Activated B cell treated with CpG ODN at 0.5 μM for 24 hours (primary cell): ENCODE measurements at places on chromosomes 6 and 20. TPM values are rescaled to one million over a fixed set of nuclear protein-coding genes. Genes with fewer than 3 reads are reported as not detected.

RIMS1 gene
- total RNA-seq = not detected in 2 replicates

SCGN gene
- not detected in 2 replicates for total RNA-seq

GRCh38 chr6:108714101-108714765 is 134.0 kb upstream of the ARMC2 start:
- H3K4me3 ChIP-seq = no peak overlapping the region
- peaks cover 14% of the 10 kb centered on the region for H3K27me3 ChIP-seq
- no peak overlapping the region for H3K27ac ChIP-seq
- no peaks in the 10 kb centered on the region for H3K4me1 ChIP-seq
- H3K36me3 ChIP-seq = no peaks in the 10 kb centered on the region

DNA sequence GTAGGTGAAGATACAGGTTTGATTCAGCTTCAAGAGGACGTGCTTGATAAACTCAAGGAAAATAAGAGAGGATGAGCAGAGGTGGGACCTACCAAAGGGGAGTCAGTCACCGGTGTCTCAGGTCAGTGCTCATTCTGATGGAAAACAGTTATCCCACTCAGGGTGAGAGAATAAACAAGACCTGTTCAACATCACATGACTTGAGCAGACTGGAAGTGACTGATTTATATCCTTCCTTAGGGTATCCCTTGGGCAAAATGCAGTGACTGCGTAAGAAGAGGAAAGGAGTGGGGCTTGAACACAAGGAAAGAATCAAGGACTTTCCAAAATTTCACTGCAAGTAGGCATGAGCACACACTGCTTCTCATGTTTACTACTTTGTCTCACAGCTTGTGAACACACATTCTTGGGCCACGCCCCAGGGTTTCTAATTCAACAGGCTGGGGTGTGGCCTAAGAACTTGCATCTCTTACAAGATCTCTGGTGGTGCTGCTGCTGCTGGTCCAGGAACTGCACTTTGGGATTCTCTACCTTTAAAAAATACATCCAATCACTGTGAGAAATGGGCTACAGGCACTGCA is 11.6 kb downstream of the CST3 start:
- no peak overlapping the region for H3K27ac ChIP-seq
- H3K36me3 ChIP-seq = no peaks in the 10 kb centered on the region
- H3K4me3 ChIP-seq = no peak overlapping the region

DNA sequence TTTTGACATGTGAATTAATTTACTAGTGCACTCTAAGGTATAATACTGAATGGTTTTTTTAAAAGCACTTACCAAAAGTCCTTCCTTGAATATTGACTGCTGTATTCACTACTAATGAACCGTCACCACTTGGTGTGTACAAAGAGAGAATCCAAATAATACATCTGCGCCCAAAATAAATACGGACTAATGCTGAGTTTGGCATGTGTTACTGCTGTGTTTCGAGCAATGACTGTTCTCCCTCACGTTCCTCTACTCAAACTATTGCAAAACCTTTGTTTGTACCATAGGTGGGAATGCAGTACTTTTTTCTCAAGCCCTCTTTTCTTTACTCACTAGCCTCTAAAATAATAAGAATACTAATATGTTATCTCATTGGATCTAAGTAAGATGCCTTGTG is 305.5 kb downstream of the QKI start:
- H3K27me3 ChIP-seq = no peaks in the 10 kb centered on the region
- no peak overlapping the region for H3K4me3 ChIP-seq
- peaks cover 57% of the 10 kb centered on the region for H3K4me1 ChIP-seq
- H3K36me3 ChIP-seq = no peaks in the 10 kb centered on the region

- peaks cover 30% of the 10 kb centered on the region for H3K4me1 ChIP-seq
- H3K27me3 ChIP-seq = no peaks in the 10 kb centered on the region
- no peak overlapping the region for H3K27ac ChIP-seq
- H3K36me3 ChIP-seq = peaks cover 24% of the 10 kb centered on the region
- H3K4me3 ChIP-seq = no peak overlapping the region
- no peak for DNase-seq
Measured at GRCh38 chr20:59018817-59019216, 412 bp upstream of the TUBB1 start.

- H3K4me3 ChIP-seq = no peak overlapping the region
- no peaks in the 10 kb centered on the region for H3K4me1 ChIP-seq
- H3K27ac ChIP-seq = no peak overlapping the region
- H3K36me3 ChIP-seq = no peaks in the 10 kb centered on the region
Measured at GRCh38 chr6:75412969-75413662, 80.5 kb downstream of the FILIP1 start.

ANKRD60 gene
- not detected in 2 replicates for total RNA-seq

ACOT13 gene
- total RNA-seq = 12.0 and 13.8 TPM in 2 replicates

DNA sequence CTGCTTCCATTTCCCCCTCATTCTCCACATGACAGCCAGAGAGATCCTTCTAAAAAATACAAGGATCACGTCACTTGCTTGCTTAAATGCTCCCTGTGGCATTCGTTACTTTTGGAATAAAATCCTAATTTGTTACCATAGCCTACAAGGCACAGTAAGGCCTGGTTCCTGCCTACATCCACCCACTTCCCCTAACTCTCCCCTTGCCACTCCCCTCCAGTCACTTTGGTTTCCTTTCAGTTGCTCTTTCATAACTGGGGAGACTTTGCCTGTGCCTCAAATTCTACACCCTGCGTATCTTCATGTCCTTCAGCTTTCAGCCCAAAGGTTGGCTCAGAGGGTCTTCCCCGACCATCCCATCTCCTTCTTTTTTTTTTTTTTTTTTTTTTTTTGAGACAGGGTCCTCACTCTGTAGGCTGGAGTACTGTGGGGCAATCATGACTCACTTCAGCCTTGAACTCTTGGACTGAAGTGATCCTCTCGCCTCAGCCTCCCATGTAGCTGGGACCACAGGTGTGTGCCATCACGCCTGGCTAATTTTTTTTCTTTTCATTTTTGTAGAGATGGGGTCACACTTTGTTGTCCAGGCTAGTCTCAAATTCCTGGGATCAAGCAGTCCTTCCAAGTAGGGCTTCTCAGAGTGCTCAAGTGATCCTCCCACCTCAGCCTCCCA is 12.5 kb downstream of the ID1 start:
- H3K4me1 ChIP-seq = peaks cover 30% of the 10 kb centered on the region
- H3K27ac ChIP-seq = no peak overlapping the region
- H3K4me3 ChIP-seq = no peak overlapping the region
- H3K27me3 ChIP-seq = peaks cover 2% of the 10 kb centered on the region
- no peaks in the 10 kb centered on the region for H3K36me3 ChIP-seq

- H3K4me3 ChIP-seq = no peak overlapping the region
- DNase-seq = no peak
- H3K36me3 ChIP-seq = no peaks in the 10 kb centered on the region
- H3K4me1 ChIP-seq = no peaks in the 10 kb centered on the region
Measured at GRCh38 chr20:33933469-33933909, 60.2 kb upstream of the RALY start.

GRCh38 chr20:57034001-57034400 is 232.4 kb downstream of the BMP7 start:
- H3K27ac ChIP-seq = no peak overlapping the region
- DNase-seq = no peak
- H3K4me3 ChIP-seq = no peak overlapping the region
- H3K4me1 ChIP-seq = no peaks in the 10 kb centered on the region
- H3K36me3 ChIP-seq = no peaks in the 10 kb centered on the region

DNA sequence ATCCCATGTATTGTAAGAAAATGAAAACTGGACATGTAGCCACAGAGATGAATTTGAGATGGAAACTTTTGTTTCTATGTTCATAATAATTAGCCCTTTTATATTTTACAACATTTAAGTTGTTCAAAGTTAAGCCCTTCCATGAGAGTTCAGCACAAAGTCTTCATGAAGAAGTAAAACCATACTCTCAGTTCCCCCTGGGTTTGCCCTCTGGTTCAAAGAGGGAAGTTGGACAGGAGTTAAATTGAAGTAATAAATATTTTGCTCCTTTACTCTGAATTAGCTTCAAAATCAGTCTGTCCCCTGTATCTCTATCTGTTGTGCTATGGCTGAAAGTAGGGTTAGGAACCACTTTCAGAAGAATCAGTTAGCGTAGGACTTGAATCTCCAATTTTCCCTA is 31.1 kb downstream of the PHACTR2 start:
- H3K27ac ChIP-seq = no peak overlapping the region
- no peak overlapping the region for H3K4me3 ChIP-seq
- H3K36me3 ChIP-seq = no peaks in the 10 kb centered on the region
- peaks cover 2% of the 10 kb centered on the region for H3K27me3 ChIP-seq
- DNase-seq = no peak

GRCh38 chr6:3415082-3415453 is 41.8 kb downstream of the SLC22A23 start:
- peaks cover 6% of the 10 kb centered on the region for H3K4me1 ChIP-seq
- H3K4me3 ChIP-seq = no peak overlapping the region
- DNase-seq = no peak
- no peak overlapping the region for H3K27ac ChIP-seq
- H3K27me3 ChIP-seq = peaks cover 12% of the 10 kb centered on the region
